Effector memory CD8-positive, alpha-beta T cell (primary cell): ENCODE measurements at places on chromosomes 1 and 21.

DNA sequence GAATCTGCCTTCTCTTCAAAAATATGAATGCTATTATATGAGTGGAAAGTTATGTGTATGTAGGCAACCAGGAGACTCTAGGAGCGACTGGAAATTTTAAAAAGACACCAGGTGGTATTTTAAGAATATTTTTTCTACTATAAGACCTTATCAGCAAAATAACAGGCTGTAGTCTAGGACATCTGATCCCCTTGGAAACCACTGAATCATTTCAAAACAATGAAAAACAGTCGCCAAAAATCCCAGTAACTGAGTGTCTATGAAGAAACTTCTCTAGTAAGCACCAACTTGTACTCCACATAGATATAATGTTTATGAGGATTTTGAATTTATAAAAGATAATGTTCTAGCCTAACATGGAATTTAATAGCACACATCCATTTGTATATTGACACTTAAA lies 358.5 kb downstream of the GPATCH2 start:
- DNase-seq = no peak

GRCh38 chr1:205410581-205411298 lies 11.1 kb downstream of the LEMD1 start:
- no peak for DNase-seq

DNA sequence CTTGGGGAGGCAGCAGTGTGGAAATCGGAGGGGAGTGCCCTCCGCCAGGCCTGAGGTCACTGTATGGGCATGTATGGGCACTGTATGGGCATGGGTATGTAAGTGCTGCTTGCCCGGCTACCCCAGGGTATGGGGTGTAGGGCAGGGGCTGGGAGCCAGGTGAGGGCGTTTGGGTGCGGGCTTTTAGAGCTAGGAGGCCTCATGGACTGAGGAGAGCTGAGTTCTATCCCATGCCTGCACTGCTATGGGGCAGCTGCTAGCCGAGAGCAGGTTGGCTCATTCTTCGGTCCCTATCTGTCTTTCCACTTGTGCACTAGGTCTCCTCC lies 5.3 kb downstream of the PKLR start:
- DNase-seq = no peak

DNA sequence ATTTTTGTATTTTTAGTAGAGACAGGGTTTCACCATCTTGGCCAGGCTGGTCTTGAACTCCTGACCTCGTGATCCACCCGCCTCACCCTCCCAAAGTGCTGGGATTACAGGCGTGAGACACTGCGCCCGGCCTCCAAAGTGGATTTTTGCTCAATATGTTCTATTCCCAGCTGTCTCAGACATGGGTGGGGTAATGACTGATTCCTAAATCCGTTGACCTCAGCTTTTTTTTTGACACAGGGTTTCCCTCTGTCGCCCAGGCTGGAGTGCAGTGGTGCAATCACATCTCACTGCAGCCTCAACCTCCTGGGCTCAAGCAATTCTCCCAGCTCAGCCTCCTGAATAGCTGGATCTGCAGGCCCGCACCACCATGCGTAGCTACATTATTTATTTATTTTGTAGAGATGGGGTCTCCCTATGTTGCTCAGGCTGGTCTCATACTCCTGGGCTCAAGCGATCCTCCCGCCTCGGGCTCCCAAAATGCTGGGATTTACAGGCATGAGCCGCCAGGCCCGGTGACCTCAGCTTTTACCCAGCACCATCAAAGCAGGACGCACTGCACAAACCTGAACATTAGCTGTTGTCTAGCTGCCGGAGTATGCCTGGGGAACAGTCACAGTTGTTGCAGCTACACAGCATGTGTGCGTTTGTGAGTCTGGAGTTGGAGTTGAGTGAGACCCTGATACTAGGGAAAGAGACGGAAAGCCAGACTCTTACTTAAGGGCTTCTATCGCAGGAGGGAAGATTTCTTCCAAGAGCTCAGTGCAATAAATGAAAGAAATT lies 43.7 kb upstream of the PSEN2 start:
- no peak for DNase-seq

- no peak for DNase-seq
These were observed 812 bp downstream of the NBPF1 start for GRCh38 chr1:16612332-16613172.
